ENCODE measurements at places on chromosomes 1 and 21.

- no peak for DNase-seq
These were observed 2.5 kb downstream of the SMIM1 start for GRCh38 chr1:3774946-3775489.

DNA sequence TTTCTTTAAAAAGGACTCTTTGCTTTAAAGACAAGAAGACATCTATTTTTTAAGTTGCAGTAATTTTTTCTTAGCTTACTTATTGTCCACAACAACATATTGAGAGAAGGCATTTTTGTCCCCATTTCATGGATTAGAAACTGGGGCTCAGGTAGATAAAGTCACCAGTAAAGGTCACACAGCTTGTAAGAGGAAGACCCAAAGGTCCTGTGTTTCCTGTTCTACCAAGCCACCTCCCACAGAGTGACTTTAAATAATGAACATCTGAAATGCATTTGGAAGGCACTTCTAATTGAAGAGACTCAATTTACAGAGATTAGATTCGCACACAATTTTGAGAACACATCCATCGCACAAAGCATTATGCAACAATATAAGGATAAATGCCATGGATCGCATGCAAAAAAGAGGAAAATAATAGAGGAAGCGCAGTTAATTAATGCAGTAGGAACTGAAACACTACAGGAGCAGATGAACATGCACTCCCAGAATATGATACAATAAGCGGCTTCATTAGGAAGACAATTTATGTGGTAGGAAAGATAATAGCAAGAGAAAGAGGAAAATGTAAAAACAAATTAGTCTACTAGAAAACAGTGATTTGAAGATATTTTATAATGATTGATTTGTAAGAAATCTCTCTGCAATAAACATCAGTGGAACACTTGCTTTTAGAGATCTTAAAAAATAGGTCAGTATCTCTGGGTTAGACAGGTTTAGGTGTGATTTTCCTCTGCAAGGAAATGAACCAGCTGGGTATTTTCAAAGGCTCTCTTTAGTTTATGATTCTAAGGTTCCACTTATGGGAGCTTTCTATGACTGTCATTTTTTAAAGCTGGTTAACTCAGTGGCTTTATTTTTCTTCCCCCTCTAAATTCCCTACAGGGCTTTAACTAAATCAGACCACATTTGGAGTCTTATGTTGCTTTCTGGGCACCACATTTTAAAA, 27.1 kb upstream of the CD2 start:
- DNase-seq = no peak

- no peak for DNase-seq
These were observed 92.8 kb downstream of the CD247 start for GRCh38 chr1:167425482-167425881.

DNA sequence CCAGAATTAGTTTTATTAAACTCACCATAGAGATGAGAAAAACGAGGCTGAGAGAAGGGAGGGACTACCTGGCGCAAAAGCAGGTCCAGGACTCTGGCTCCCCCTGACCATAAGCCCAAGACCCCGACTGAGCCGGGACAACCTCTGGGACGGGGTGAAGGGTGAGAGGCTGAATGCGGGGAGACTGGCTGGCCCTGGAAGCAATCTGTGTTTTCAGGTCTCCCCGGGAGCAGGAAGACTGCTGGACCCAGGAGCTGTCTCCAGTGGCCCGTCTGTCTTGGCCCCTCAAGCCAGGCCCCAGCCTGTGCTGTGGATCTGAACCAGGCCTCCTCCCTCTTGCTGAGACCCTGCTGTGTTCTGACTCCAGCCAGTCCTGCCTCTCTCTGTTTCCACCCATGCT, 240.8 kb downstream of the TRABD2B start:
- no peak for DNase-seq

DNA sequence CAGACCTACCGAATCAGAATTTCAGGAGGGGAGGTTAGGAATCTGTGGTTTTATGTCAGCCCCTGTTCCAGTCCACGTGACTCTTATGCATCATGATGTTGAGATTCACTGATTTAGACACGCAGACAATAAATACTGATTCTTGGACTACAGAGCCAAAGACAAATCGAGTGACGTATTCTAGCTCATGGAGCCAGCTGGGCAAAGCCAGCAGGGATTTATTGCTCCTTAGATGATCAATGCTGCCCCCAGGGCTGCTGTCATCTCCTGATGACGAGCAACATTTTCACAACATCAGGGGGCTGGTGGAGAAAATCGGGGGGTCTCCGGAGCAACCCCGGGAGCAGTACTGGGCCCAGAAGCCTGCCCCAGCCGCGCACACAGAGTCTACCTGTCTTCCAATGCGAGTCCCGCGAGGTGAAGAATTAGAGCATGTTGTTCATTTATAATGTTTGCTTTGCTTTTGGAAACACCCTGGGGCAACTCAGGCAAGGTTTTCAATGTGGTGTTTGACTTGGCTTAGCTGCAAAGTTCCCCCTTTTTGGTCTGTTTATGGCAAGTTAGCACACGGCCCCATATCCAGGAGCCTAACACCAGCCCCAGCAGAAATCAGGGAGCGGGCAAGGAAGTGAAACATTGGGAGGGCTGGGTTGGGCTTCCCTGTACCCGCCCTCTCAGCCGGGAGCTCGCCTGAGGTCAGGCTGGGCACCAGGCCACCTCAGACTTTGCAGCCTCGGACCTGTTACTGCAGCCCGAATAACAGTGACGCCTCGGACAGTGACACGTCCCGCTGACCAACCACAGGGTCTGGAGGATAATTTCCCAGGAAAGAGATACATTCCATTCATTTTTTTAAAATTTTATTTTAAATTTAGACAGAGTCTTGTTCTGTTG, 19.9 kb upstream of the CLDN14 start:
- DNase-seq = no peak

DNA sequence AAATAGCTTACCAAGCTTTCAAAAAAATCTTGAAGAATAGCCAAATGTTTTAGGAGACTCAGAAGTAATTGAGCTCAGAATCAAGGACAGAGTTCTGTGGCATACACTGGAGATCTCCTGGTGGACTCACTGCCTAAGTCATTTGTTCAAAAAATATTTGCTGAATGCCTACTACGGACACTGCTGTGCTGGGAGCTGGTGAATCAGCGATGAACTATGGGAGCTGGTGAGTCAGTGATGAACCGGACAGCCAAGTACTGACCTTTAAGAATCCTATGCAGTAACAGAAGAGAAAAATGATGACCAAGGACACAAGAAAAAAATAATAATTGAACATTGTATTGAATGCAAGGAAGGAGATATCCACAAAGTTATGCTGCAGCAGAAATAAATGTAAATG, 717.9 kb upstream of the CXADR start:
- DNase-seq = no peak

DNA sequence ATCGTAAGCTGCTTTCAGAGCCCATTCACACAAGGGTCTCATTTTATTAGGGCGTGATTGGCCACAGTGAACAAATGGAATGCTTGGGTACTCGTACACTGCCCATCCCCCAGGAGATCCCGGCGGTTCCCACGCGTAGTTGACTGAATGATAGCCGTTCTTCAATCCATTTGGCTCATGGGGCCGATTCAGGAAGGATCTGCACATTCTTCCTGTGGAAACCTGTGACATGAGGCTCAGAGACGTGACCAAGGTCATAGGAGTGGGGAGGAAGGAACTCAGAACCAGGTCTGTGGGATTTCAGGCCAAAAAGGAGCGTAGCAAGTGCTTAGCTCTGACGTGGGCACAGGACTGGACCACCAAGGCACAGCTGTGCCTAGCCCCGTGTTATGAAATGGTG, 11.7 kb downstream of the ABCG1 start:
- no peak for DNase-seq

DNA sequence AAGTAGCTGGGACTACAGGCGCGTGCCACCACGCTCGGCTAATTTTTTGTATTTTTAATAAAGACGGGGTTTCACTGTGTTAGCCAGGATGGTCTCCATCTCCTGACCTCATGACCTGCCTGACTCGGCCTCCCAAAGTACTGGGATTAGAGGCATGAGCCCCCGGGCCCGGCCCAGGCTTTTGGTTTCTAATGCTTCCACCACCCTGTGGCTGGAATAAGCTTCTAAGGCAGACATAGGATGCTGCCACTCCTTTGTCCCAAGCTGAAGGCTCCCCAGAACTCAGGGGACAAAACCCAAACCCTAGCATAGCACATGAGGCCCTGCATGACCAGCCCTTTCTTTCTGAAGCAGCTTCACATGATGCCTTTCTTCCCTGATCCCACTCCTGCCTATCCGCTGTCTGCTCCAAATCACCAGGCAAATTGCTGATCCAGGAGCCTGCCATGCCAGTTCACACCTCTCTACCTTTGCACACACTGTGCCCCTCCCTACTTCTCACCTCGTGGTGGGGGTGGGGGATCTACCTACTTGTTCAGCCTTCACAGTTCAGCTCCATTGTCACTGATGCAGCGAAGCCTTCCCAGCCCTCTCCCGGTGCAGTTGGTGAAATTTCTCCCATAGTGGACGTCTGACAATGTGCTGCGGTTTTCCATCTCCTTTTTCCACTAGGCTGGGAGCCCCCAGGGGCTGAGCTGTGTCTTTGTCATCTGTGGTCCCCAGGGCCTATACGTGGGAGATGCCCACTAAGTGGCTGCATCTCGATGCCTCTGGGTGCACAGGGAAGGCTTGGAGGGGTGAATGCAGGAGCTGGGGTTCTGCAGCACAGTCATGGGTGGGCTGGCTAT, 6.9 kb downstream of the PTPRU start:
- DNase-seq = no peak

GRCh38 chr1:11793819-11794218, 11.9 kb downstream of the MTHFR start:
- no peak for DNase-seq

DNA sequence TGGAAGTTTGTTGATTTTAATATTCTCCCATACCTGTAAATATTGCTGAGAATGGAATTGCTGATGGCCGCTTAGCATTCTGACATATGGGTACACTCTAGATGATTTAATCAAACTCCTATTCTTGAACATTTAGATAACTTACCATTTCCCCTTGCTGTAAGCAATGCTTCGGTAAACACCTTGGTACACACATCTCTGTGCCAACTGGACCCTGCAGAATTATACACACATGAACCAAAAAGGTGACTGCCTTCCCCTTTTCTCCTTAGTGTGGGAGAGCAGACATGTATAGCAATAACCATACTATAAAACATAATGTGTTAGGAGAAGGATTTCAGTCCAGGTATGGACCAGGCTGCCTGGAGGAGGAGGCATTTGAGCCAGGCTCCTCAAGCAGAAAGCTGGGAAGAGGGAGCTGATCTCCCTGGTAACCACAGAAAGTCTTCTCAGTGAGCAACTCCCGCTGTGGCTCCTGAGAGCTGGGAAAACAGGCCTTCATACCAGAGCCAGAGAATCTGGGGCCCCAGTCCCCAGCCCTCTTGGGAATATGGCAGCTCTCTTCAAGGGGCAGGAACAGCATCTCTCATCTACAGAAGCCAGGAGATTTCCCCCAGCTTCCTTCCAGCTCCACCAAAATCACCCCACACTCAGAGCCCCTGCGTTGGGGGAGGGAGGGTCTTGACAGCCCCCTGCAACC, 33.9 kb upstream of the CSF1 start:
- no peak for DNase-seq

GRCh38 chr1:102732927-102733326, 375.4 kb downstream of the COL11A1 start:
- no peak for DNase-seq

- DNase-seq = no peak
These were observed 23.1 kb upstream of the PAXBP1 start for GRCh38 chr21:32794644-32795079.

DNA sequence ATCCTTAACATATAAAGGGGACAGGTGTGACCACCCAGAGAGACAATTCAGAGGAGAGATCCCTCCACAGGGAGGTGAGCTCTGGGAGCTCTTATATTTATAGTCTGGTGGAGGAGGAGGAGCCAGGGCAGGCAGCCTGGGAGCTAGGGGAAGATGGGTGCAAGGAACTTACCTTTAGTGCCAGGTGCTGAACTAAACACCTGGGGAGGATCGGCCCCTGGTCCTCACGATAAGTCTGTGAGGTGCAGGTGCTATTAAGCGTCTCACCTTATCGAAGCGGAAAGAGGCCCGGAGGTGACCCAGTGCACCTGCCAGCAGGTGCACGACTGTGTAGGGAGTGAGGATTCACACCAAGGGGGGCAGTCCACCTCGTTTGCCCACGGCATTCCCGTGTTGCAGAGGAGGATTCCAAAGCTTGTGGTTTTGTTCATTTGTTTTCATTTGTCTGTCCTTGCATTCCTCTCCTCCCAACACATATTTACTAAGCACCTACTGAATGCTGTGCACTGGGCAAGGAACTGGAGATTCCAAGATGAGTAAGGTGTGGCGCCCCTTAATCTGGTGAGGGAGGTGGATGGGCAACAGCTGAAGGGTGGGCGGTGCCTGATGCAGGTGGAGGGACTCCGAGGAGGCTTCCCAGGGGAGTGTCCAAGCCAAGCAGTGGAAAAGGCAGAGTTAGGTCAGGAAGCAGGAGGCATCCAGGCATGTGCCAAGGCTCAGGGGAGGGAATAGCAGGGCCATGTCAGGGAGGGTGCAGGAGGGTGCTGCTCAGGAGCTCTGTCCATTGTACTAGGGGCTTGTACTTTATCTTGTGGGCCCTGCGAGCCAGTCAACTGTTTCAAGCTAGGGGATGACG, 11.5 kb downstream of the ARHGEF10L start:
- DNase-seq = no peak

- DNase-seq = no peak
These were observed 1.8 kb downstream of the NCMAP start for GRCh38 chr1:24557711-24558131.

DNA sequence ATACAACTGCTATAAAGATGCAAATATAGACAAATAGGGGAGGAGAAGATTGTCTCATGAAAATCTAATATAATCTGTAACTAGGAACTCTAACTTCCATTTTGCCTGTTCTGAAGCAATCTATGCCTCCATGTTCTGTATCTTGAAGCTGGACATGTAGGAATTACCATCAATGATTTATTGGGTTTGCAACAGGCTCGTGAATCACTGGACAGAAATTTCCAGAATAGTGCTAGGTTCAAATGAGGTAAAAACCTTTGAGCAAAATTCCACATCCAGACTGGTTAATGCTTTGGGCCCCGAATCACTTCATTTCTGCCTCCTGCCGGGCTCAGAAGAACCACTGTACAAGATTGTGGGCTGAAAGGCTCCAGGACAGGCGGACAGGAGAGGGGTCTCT, 110.7 kb upstream of the CTTNBP2NL start:
- no peak for DNase-seq

DNA sequence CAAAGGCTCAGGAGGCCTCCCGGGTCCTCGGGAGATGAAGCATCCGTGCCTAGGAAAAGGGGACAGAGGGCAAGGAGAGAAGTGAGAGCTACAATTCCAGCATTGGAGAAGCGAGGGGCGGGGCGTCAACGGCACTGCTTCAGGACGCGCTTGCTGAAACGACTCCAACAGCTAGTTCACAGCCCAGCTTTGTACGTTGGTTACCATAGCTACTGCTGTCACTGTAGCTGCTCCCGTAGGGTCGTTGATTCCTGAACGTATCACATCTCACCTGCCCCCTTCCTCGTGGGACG, 63.1 kb downstream of the TOR1AIP2 start:
- no peak for DNase-seq

GRCh38 chr1:53077599-53077965, 15.6 kb downstream of the PODN start:
- DNase-seq = no peak

DNA sequence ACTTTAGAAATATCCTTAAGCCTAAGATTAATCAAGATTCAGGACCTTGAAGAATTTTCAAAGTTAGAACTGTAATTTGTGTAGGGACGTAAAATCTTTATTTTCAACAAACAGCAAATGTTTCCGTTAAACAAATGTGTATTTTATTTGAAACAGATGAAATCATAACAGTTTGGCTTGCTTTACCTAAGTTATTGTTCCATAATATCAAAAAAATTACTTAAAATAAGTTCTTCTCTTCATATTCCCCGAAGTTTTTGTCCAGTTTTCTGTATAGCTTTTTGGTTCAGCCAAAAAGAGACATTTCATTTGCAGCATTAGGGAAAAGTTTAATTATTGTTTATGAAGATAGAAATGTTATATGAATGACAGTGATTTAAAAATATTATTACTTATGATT, 100.1 kb downstream of the NFIA start:
- no peak for DNase-seq
